ENCODE measurements at places on chromosomes 16 and 17.
A peak's percentile ranks its signal among the peaks of the same experiment; 100 is the strongest.

DNA sequence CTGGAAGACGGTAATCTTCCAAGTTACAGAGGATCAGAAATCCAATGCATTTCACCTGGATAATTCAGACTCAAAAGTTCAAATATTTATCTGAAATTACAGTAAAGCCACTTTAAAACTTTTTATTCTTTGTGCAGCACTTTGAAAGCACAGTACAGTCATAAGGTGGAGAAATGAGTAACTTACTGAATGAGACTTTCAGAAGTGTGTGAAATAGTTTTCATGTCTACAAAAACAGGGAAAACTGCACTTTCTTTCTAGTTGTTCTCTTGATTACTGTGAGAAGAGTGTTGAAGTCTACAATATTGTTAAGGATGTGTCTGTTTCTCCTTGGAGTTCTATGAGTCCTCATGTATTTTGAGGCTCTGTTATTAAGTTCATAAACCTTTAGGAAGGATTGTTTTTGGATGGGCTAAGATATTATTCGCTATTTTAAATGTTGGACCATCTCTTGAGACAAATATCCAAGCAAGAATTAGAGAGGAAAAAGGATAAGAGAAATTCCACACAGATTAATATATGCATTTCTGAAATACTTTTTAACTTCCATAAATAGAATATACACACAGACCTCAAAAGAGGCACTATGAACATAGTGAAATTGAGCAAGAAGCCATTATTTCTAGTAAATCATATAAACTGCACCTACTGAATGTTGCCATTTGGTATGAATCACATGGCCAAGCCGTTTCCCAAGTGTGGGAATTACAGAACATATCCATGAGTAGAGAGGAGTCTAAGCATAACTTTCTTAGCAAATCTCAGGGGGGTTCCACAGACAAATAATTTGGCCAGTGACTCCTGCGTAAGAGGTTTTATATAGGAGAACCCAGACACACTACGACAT, 83.6 kb upstream of the PLEKHM1 start:
- no peak for DNase-seq

GRCh38 chr17:50805486-50805885, 29.9 kb upstream of the WFIKKN2 start:
- DNase-seq, result no peak

- no peak for DNase-seq
Observed at GRCh38 chr16:57606147-57606846, 22.1 kb upstream of the ADGRG1 start.

DNA sequence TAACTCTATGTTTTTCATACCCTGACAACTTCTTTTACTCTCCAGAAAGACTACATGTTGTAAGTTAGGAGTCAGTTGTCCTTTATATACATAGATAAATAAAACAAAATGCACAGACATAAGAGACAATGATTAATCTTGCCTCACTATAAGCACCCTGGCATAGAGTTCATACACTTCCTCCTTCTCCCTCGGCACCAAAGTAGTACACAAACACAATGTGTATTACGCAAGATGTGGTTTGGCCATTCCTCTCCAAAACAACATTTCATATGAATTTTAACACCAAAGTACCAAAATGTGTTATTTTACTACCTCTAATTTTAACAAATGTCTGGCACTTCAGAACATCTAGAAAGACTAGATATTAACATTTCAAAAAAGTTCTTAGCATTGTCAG, 17.2 kb upstream of the SLFN11 start:
- DNase-seq, result no peak

DNA sequence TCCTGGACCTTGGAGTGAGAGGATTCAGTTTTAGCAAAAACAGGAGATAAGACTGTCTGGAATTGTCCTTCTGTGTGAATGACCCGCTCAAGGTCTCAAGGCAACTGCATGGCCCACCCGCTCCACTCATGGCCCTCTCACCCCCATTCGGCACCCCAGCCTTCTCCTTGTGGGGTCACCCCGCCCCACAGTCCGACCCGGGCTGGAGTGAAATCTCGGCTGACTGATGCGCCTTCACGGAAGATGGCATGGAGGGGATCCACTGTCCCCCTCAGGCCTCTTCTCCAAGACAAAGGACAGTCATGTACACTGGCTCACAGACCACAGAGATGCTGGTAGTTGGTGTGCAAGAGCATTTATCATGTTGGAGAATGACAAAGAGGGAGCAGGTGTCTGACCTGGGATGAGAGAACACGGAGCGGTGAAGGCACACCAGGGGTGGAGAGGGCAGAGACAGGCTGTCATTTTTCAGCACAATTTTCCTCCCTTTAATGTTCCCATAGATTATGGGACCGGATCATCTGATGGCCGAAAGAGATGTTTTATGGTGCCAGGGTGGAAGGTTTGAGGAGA, 391.9 kb upstream of the TNRC6C start:
- DNase-seq, result no peak

- DNase-seq, result peak; percentile 66
Observed at GRCh38 chr16:87844120-87844733, 25.1 kb downstream of the SLC7A5 start.

GRCh38 chr17:77256710-77257109, 115.9 kb downstream of the SEC14L1 start:
- DNase-seq, result no peak

DNA sequence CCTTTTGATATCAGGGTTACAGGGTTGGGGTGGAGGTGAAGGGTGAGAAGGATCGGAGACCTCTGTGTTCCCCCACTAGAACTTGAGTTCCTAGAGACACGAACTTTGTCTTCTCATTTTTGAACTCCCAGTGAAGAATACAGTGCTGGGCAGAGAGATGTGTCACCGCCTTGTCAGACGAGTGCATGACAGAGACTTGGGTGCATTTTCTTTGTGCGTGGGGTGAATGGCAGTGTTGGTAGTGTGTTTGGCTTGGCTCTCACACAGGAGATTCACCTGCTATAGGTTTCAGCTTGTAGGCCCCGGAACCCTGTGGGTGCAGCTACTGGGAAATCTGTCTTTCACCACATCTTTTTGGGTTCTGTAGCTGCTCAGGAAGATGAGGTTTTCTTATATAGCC, 40.0 kb upstream of the CCR7 start:
- no peak for DNase-seq

GRCh38 chr16:3814755-3815154, 65.8 kb downstream of the CREBBP start:
- DNase-seq, result no peak

GRCh38 chr16:17155485-17155884, 315.3 kb downstream of the XYLT1 start:
- DNase-seq, result no peak

DNA sequence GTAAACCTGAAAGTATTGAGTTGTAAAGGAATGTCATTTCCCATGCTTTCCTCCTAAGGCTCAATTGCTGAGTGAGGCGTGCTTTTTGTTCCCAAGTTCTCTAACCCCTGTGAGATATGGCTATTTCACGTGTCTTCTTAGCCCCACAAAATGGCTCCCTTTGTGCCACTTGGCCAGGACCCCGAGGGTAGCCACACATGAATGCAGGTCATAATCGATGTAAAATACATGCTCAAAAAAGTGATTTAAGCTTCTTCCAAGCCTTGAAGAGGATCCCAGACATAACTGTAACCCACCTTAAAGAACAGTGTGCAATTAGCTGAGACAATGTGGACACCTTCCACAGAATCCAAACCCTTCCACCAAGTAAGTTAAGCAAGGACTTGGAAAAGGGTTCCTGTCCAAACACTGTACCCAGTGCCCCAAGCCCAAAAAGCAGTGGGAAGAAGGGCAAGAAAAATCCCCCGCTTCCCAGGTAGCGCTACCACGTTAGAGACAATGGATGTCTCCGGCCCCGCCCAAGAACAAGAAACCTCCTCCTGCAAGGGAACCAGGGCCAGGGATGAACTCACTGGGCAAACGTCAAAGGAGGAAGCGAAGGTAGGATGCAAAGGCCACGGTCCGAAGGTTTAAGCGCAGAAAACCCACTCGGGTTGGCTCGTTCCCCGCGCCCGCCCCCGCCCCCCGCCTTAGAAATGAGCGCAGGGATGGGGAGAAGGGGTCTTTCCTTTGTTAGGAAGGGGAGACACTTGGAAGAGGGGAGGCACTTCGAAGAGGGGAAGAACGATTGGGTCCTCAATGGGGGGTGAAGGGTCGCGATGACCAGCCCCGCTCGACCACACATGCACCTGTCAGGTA, 1.2 kb downstream of the JPT1 start:
- peak; percentile 73 for DNase-seq

DNA sequence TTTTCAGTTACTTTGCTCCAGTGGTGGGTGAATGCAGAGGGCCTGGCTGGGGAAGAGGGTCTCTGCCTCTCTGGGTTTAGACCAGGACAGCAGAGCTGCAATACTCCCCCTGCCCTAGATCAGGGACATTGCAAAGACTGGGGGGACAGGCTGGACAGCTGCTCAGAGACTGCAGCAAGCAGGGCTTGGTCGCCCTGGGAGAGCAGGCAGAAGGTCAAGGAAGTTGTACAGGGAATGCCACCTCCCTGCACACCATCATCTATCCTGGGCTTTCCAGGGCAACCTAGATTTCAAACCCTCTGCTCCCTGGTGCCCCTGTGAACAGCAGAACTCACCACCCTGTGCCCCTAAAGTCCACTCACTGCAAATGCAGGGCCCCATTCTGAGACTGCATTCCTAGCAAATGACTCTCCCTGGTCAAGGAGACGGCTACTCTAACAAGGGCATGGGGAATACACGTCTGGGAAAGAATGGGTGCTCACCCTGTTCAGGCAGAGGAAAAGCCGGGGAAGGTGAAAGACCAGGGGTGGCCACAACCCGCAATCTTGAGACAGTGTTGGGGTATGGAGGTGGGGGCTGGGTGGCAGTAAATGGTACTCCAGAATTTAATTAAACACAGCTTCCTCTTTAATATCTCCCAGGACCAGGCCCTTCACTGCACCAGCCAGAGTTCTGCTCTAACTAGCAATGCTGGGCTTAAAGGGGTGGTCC, 1.0 kb downstream of the KIFC3 start:
- DNase-seq, result peak; percentile 35

GRCh38 chr16:86628614-86629013, 50.3 kb downstream of the FOXL1 start:
- no peak for DNase-seq

DNA sequence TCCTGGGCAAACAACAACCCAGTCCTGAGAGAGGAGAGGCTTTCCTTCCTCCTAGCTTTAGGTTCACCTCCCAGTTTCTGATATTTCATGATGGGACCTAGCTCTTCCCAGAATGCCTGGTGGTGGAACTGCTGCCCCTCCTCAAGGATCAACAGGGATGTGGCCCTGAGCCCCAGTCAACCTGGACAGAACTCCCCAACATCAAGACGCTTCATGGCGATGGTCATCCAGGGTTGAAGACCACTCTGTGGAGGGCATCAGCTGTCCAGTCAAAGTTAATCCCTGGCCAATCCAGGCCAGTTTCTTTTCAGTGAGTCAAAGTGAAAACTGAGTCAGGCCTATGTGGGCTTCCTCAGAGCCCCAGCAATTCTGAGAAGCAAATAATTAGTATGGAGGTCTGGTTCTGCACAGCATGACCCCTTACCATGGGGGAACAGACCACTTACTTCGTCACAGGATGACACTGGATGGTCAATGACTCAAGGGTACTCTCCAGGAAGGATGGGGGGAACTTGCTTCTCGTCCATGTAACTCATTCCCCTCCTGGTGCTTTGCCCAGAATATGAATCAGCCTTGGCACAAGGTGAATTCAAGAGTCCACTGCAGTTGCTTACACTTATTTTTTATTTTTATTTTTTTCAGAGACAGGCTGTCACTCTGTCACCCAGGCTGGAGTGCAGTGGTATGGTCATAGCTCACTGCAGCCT, 14.7 kb upstream of the XYLT2 start:
- DNase-seq, result no peak

GRCh38 chr17:79561486-79562133, 49.2 kb downstream of the RBFOX3 start:
- no peak for DNase-seq

All from neural progenitor cell (in vitro differentiated cells).